Renal pelvis (tissue), 12 donors: ENCODE measurements at places on chromosomes 5 and 9.

DNA sequence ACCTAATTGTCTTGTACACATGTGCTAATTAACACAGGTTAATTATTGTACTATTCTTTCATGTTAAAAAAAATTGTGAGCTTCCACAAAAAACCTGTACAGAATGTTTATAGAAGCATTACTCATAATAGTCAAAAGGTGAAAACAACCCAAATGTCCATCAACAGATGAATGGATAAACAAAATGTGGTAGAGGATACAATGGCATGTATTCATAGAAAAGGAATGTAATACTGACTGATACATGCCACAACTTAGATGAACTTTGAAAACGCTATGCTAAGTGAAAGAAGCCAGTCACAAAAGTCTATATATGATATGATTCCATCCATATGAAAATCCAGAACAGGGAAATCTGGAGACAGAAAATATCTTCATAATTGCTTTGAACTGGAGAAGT is 25.6 kb downstream of the RRAGA start:
- no peak for DNase-seq

GRCh38 chr5:95241635-95242034 is 43.3 kb downstream of the MCTP1 start:
- no peak for DNase-seq

GRCh38 chr5:117942861-117943519 is 1045.4 kb downstream of the DTWD2 start:
- DNase-seq, result no peak

GRCh38 chr5:31433229-31433628 is 98.7 kb downstream of the DROSHA start:
- no peak for DNase-seq

DNA sequence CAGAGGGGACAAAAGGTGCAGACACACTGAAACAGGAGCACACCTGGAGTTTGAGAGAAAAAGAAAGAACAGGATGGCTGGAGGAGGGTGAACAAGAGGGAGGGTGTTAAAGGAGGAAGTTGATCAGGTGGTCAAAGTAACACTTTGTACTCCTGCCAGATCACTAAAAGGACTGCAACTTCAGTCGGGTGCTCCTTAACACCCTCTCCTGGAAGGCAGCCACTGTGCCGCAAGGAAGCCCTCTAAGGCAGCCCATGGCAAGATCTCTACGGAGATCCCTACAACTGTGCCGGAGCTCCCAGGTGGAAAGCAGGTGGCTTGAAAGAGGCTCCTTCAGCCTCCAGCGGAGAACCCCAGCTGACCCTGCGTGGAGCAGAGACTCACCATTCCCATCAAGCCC is 124.4 kb upstream of the MSX2 start:
- no peak for DNase-seq

DNA sequence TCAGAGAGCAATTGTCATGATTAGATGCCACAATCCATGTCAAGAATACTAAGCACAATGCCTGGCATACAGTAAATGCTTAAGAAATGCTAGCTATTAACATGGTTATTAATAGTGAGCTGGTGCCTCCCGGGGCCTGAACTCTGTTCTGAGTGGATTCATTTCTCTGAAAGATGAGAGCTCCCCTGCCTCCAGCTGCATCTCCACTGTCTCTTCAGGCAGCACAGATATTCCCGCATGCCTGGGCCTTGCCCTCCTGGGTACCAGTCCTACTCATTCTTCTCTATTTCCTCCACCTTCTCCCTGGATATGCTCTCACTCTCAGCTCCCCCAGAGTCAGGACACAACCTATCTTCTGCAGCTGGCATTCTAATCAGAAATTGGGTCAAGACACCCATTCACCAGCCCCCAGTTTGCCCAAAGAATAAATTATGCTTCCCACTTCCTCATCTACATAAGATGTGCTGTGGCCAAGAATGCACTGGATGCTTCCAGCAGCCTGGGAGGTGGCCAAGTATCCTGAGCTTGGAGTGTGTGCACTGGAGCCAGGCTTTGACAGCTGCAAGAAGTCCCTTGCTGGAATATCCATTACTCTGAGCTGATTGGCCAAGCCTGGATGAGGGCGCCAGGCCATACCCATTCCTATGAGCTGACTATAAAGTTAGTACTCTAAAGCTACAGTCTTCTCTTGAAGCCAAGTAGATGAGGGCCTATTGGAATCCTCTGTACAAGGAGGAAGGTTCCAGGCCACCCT is 669.0 kb downstream of the ACTL7B start:
- no peak for DNase-seq
